NCI-H1092 (cell line): ENCODE measurements at places on chromosomes 4 and X.
A peak's percentile ranks its signal among the peaks of the same experiment; 100 is the strongest.

DNA sequence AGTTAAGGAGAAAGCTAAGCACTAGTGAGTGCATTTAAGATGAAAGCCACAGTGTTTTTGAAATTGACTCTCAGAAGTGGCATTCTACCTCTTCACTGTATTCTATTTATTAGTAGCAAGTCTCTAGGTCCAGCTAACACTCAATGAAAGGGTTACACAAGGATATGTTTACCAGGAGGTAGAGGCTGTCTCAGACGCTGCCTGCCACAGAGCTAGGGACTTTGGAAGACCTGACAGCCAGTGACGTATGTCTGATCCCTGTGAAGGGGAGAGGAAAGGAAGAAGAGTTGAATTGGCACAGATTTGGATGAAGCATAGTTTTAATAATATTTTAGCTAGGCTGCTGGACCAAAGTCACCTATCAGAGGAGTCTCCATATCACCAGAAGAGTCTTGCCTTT lies 36.5 kb upstream of the KLHL2 start:
- DNase-seq = no peak

DNA sequence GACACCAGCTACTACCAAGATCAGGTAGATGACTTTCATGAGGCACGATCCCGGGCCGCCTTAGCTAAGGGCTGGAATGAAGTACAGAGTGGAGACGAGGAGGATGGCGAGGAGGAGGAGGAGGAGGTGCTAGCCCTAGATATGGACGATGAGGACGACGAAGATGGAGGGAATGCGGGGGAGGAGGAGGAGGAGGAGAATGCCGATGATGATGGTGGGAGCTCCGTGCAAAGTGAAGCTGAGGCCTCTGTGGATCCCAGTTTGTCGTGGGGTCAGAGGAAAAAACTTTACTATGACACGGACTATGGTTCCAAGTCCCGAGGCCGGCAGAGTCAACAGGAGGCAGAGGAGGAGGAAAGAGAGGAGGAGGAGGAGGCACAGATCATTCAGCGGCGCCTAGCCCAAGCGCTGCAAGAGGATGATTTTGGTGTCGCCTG lies 481 bp downstream of the UTP3 start:
- no peak for DNase-seq

GRCh38 chr4:101958547-101958946 lies 168.0 kb downstream of the BANK1 start:
- no peak for DNase-seq

DNA sequence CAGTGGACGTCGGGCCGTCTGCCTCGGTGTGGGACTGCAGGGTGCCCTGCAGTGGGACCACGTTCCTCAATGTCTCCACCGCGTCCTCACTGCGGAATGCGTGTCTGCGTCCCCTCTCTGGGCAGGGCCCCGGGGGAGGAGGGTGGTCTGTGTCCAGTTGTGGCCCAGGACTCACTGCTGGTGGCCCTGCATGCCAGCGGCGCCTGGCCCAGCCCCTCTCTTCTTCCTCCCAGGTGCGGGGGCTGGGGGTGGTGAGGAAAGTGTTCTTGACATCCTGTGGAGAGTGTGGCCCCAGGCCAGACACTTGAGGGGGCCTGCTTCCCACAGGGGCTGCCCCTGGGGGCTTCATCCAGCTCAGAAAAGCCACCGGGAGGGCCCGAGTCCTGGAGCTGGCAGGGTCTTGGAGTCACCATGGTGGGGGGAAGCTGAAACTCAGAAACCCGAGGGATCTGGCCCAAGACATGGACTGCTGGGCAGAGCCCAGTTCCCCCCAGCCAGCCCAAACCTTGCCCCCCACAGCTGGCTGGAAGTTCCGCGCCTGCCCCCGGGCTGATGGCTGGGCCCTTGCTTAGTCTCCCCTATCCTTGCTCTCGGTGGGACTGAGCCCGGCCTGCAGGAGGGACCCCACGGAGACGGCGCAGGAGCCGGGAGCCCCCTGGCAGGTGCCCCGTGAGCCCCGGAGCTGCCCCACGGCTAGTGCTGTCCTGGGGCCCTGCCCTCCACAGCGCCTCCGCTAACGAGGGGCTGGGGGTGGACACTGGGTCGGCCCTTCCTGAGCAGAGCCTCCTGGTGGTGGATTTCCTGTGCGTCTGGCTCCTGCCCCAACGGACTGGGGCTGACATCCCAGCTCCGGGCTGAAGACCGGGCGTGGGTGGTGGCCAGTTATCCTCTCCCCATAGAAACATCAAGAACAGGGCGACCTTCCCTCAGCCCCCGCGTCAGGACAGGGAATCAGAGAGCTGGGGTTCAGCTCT lies 2.9 kb downstream of the DOK7 start:
- DNase-seq = no peak

DNA sequence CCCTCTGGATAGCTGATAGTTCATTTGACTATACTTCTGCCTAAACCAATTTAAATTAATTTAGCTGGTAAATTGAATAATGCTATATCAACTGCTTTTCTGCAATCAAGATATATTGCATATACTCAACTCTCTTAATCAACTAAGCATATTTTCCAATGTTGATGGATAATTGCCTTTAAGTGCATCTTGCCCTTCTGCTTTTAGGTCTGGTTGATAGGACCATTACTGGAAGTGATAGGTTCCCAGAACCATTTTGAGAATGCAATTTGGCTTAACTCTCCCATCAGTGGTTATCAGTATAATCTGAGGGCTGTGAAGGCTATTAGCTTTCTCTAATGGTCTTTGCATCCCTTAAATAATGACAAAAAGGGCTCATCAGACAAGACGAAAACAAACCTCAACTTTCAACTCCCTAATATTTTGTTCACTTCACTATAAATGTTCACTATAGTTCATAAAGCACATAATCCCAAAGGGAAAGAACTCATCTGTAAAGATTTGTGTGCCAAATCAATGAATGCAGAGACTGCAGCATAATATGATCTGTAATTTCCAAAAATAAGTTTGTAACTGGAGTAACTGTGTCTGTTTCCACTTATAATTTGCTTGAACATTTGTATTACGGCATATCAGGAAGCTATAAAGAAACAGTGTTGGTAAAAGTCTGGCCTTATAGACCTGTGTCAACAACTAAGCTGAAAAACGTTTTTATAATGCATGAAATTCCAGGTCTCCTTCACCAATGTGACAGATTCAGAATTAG lies 273.6 kb downstream of the FBXO8 start:
- DNase-seq = no peak

DNA sequence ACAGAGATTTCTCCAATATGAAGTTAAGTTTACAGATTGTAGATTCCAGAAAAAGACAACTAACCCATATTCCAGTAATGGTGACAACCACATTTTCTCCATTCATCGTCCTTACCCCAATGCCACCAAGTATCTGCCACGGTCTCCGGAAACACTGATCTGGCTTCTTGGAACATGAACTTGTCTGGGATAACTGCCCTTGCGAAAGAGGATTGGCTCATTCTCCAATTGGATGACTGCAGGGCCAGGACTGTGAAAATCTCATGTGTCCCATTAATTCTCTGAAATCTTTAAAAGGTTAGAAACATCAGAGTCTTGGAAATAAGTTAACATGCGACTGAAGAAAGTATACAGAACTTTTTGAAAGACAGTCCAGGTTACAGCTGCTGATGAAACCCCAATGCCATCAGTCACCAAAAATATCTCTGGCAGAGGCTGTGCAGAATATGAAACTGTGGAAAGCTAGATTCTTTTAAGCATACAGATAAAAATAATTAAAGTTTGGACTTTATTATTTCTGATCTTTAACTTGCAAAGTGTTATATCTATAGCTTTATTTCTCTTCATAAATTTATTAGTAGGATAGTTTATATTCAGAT lies 496.9 kb downstream of the PPARGC1A start:
- DNase-seq = no peak

DNA sequence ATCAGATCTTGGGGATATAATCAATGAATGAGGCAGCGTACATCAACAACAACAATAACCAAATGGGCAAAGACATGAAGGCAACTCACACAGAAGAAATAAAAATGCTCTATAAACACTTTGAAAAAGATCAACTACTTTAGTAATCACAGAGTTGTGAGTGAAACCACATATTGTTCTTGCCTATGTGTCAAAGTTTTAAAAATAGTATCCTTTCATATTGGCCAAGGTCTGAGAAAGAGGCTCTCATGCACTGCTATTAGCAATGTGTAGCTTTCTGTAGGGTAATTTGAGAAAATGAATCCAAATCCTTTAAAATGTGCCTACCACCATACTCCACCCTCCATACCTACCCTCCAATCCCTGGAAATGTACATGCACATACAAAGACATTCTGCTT lies 25.0 kb downstream of the COQ2 start:
- no peak for DNase-seq

GRCh38 chrX:54439960-54440871 lies at the start of gene TSR2:
TSS of gene TSR2 (plus strand) at chrX:54440404. CDS start at chrX:54440422, 18 bp downstream.
- DNase-seq = peak; percentile 85

DNA sequence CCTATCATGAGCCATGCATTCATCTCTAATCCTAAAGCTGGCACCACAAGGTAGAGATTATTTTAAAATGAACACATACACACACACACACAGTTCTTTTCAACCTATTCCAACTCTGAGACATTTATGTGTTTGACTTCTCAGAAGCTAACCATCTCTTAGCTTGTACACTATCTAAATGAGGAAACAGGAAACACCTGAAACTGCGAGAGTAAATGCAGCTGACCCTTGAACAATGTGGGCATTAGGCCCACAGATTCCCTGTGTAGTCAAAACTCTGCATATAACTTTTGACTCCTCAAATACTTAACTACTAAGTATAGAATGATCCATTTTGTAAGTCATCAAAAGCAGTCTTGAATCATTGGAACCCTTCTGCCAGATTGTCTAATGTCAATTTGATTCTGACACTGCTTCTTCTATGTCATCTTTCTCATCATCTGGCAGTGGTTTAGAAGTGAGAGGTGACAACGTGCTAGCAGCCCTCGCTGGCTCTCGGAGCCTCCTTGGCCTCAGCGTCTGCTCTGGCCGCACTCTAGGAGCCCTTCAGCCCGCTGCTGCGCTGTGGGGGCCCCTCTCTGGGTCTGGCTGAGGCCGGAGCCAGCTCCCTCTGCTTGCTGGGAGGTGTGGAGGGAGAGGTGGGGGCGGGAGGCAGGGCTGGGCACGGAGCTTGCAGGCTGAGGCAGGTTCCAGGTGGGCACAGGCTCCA lies 21.4 kb upstream of the IL15 start:
- DNase-seq = no peak

GRCh38 chr4:161010227-161010626 lies 1153.6 kb downstream of the FSTL5 start:
- DNase-seq = no peak

- no peak for DNase-seq
Measured at GRCh38 chrX:48683411-48683982, at the start of gene WAS. TSS of gene WAS (plus strand) at chrX:48683799. CDS start at chrX:48683854, 55 bp downstream.

GRCh38 chr4:1668488-1668840 lies 15.6 kb downstream of the FAM53A start:
- no peak for DNase-seq

GRCh38 chr4:11072463-11072862 lies 356.2 kb downstream of the HS3ST1 start:
- DNase-seq = no peak

- no peak for DNase-seq
Measured at GRCh38 chr4:143700416-143701352, at the start of gene FREM3. TSS of gene FREM3 (minus strand) at chr4:143700675. CDS start at chr4:143700675, 0 bp downstream.

DNA sequence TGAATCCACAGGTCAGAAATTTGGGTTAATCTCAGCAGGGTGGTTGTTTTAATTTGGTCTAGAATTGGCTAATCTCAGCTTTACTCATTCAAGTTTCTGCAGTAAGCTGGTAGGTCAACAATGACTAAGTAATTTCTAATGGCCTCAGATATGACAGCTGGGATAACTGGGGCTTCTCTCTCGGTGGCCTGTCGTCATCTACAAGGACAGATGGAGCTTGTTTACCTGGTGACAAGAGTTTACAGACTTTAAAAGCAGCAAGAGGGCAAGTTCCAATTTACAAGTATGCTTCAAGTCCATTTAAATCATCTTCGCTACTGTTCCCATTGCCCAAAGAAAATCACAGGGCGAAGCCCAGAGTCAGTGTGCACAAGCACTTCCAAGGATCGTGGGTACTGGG lies 453.9 kb downstream of the PDHA2 start:
- no peak for DNase-seq

- peak; percentile 36 for DNase-seq
Measured at GRCh38 chr4:15805583-15806517, 27.7 kb downstream of the CD38 start.

- no peak for DNase-seq
Measured at GRCh38 chrX:41542135-41542534, 95.0 kb downstream of the NYX start.

GRCh38 chr4:9952415-9952950 lies 68.8 kb downstream of the SLC2A9 start:
- no peak for DNase-seq

GRCh38 chr4:147862043-147862692 lies 130.3 kb downstream of the ARHGAP10 start:
- DNase-seq = no peak

GRCh38 chr4:184653650-184654049 lies 4.1 kb downstream of the PRIMPOL start:
- DNase-seq = no peak

GRCh38 chr4:167578906-167579305 lies 344.6 kb upstream of the SPOCK3 start:
- DNase-seq = no peak

- no peak for DNase-seq
Measured at GRCh38 chr4:165222651-165222994, 15.3 kb downstream of the KLHL2 start.

DNA sequence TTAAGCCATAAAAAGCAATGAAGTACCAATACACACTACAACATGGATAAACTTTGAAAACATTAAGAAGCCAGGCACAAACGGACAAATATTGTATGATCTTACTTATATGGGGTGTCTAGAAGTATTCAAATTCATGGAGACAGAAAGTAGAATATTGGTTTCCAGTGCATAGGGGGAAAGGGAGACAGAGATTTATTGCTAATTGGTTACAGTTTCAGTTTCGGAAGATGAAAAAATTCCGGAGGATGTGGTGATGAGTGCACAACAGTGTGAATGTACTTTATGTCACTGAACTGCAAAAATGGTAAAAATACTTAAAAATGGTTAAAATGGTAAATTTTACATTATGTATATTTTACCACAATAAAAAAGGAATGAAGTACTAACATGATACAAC lies 5.1 kb upstream of the PRDX4 start:
- DNase-seq = no peak

- no peak for DNase-seq
Measured at GRCh38 chr4:14646831-14647230, 355.4 kb upstream of the CPEB2 start.

DNA sequence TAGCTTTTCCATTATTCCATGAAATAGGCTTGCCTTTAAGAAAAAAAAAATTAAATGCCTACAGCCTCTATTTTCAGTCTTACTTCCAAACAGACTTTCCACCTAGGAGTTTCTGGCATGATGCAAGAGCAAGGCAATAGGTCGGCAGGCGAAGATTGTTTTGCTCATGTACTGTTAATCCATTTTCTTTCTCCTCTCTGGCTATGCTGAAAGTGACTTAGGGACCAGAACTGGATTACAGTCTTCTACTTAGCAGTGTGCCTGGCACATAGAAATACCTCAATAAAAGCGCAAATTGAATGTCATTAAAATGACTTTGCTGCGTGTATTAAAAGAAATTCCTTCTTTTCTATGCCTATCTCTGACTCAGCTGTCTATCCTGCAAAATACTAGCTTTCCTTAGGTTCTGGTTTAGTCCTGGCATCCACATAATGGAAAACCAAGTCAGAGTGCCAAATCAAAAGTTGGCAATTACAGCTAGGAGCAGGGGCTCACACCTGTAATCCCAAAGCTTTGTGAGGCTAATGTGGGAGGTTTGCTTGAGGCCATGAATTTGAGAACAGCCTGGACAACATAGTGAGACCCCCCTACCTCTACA lies 51.9 kb downstream of the CC2D2A start:
- no peak for DNase-seq
